ENCODE measurements at places on chromosomes 4 and X.
A peak's percentile ranks its signal among the peaks of the same experiment; 100 is the strongest.

DNA sequence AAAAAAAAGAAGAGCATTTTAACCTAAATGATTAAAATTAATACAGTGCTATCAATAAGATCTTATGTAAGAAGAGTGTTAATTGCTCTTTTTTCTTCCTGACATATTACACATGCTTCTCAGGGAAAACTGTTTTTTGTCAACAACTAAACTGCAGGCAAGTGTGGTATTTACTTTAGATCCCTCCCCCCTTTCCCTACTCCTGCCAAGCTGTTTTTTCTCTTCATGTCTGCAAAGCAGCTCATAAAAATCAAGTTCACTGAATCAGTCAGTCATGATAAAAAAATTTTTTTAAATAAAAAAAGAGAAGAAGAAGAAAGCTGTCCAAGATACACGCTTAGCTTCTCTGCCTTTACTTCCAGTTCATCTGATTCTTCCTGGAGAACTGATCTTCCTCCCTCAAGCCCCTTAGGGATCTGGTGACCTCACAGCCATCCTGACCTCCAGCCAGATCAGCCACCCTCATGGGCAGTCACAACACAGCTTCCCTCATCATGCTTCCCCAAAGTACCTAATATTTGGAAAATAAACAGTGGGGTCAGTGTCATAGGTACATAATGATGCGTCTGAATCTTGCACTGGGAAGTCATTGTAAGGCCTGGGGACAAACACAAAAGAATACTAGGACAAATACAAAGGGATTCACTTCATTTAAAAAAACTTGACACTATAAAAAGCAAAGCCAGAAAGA, 87.0 kb downstream of the ZNF827 start:
- DNase-seq = no peak

DNA sequence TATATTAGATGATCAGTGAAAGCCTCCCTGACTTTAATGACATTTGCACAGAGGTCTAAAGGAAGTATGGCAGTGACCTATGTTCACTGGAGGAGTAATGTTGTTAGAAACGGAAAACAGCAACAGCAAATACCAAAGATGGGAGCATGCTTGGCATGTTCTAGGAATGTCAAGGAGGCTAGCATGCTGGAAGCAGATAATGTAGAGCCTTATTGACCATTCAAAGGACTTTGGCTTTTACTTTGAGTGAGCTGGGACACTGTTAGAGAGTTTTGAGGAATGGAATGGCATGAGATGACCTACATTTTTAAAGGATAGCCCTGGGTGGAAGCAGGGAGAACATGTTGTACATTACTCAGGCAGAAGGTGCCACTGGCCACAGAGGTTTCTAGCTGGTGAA, 6.0 kb downstream of the RPA4 start:
- no peak for DNase-seq

GRCh38 chr4:71156616-71157015, 163.2 kb downstream of the DCK start:
- no peak for DNase-seq

GRCh38 chrX:108285356-108285755, 152.9 kb downstream of the COL4A6 start:
- DNase-seq = no peak

- DNase-seq = no peak
Observed at GRCh38 chr4:41476310-41476885, 61.6 kb upstream of the LIMCH1 start.

GRCh38 chr4:25656031-25656430, 380 bp downstream of the SLC34A2 start:
- no peak for DNase-seq

DNA sequence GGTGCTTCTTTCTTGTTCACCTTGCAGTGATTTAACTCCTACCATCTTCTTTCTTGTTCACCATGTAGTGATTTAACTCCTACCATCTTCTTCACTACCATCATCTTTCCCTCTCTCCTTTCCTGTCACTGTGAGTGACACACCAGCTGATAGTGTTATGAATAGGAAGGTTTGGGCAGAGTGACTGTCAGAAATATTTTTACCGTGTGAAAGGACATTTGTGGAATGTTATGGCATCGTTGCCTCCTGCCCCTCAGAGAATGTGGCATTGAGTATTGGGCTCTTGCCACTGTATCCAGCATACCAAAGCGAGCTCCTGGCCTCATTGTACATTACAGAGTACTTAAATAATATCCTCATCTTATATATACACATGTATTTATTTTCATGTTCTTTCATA, 90.8 kb upstream of the AMOT start:
- no peak for DNase-seq

- no peak for DNase-seq
Observed at GRCh38 chr4:73770917-73771316, 30.5 kb downstream of the CXCL8 start.

DNA sequence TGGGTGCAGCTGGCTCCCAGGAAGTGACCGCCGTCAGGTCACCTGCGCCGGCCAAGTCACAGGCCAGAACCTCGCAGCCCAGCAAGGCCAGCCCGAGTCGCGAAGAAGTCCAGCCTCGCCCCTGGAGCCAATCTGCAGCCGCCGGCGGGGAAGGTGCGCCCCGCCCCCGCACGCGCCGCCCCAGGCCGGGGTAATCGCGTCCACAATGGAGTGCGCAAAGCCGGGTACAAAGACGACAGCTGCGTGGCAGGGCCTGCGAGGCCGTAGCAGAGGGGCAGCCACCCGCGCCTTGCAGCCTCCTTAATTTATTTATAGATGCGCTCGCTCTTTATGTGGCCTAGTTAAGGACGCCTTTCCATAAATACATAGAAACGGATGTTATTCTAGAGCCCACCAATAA, 139.4 kb upstream of the CPEB2 start:
- DNase-seq = no peak

DNA sequence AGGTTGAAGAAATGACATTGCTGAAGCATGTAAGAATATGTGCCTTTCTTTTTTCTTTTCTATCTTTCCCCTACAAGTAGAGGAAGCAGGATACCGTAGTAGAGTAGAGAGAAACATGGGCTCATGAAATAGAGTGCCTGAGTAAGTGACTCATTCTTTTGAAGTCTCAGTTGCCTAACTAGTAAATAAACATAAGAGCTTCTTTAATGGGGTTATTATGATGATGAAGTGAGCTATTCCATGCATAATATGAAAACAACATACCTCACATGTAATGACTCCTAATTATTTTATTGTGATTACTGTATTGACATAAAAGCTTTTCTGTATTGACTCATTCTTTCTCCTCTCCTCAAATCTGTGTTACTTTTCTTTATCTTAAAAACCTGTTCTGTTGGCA, 1538.2 kb downstream of the TECRL start:
- no peak for DNase-seq

DNA sequence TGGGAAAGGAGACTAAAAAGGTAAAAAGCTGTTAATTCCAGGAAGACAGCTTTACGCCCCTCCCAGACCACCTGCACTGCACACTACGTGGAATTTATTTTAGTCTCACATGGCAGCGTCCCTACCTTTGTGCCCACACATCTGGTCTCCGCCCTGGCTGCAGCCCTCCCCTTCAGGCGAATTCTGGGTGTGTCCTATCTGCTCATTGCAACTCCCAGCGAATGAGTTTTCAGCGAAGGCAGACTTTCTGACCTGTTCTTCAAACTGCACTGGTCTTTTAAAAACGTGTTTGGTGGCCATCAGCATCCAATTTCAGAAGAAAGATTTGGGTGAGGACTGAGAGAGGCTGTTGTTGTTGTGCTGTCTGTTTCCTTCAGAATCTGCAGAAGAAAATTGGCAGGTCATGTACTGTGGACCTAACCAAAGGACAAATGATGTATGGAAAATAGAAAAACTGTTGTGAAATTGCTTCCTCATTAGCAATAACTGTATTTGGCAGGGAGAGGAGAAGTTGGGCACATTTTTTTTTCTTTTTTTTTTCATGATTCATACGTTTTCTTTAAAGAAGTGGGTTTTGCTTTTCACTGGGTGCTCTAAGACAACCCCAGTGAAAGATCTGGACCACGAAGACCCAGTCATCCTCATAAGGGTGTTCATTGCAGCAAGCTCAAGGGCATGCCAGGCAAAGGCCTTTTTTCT, 4.2 kb downstream of the TLR8 start:
- DNase-seq = no peak

- DNase-seq = no peak
Observed at GRCh38 chr4:154044742-154045485, 256.0 kb upstream of the SFRP2 start.

DNA sequence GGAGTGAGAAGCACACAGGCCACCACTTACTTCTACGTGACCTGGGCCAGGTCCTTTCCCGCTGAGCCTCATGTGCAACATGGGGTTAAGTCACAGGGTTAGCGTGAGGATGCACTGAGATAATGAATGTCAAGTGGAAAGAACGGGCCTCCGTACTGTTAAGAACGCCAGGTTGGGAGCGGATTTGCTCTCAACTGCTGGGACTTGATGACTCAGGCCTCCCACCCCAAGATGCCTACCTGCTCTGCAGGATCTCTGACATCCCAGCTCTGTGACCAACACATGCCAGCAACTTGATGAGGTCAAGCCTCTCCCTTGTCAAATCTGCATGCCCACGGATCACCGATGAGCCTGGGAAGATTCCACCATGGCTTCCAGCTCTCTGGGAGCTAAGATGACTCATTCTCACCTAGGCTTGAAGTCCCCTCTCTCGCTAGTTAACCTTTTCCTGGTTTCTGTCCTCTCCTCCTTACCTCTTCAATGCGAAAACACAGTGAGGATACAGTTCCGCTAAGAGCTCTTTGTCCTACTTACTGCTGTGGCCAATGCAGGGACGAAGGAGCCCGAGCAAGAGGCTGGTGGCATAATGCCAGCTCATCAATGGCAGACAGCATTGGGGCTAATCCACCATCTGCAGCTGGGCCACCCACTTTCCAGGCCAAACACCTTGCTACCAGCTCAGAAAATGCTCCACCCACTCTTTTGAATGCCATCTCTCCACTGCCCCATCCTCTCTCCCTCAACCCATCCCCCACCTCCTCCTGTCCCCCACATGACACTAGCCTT, 67.6 kb downstream of the PJA1 start:
- DNase-seq = no peak

DNA sequence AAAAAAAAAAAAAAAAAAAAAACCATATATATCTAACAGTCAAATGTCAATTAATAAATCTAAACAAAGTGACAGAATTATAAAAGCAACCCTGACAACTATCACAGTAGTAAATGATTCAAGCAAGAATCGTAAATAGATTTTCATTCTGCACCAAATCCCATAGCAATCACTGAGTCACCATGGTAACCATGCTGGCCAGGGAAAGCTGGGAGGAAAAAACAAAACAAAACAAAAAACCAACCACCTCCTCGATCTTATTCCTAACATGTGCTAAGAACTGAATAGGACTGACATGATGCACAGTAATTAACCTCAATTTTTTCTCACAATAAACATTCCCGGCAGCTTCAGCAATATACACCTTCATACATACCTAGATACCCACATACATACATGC, 30.6 kb upstream of the RAB40A start:
- no peak for DNase-seq

DNA sequence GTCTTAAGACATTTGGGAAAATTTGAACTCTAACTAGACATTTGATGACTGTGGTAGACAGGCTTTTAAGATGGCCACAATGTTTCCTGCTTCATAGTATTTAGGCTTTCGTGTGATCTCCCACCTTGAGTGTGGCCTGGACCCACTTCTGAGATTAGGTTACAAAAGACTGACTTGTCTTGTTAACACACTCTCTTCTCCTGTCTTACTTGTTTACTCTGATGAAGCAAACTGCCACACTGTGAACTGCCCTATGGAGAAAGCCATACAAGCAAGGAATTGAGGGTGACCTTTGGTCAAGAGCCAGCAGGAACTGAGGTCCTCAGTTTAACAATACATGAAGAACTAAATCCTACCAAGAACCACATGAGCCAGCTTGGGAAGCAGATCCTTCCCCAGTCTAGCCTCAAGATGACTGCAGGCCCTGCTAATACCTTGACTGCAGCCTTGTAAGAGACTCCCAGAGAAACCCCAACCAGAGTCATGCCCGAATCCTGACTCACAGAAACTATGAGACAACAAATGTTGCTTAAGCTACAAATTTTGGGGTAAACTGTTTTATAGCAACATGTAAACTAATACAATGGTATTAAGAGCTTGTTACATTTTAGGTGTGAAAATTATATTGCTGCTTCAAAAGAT, 20.3 kb downstream of the UBA6 start:
- DNase-seq = no peak

GRCh38 chrX:39601231-39602177, 496.3 kb downstream of the BCOR start:
- DNase-seq = no peak

- DNase-seq = no peak
Observed at GRCh38 chr4:6338175-6338950, 68.7 kb downstream of the WFS1 start.

GRCh38 chr4:115575851-115576250, 462.4 kb upstream of the NDST4 start:
- DNase-seq = no peak

DNA sequence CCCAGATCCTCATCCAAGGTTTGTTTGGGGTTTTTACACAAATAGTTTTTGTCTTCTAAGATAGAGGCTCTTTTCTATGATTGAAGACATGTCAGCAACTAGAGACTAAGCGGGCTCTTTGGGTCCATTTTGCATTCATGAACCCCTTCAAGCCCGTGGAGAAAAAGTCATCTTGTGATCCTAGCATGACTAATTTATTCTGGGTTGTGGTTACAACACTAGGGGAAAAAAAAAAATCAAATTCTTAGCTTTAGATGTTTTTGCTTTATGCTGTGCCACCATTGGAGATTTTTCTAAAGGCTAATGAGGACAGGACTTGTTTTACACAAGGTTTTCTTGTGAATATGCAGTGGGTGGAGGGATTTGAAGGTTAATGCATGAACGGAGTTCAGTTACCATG, 440.0 kb downstream of the PCDH7 start:
- no peak for DNase-seq

- DNase-seq = peak; percentile 30
Observed at GRCh38 chrX:96770315-96770714, 85.7 kb downstream of the DIAPH2 start.

DNA sequence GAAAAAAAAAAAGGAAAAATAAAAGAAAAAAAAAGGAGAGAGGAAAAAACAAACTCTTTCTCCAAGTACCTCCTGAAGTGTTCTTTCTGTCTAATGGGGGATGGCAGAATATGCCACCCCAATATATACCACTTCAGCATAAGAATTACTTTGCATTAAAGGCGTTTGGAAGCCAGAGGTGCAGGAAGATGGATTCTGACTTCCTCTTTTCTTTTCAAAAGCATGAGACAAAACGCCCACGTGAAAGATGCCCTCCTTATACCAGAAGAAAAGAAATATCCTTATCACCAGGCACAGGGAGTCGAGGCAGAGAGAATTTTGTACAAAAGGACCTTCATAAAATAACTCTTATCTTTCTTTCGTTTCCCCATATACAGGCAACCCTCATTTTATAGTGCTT, 40.9 kb downstream of the COX18 start:
- DNase-seq = no peak
